ENCODE measurements at places on chromosomes 16 and 17.

DNA sequence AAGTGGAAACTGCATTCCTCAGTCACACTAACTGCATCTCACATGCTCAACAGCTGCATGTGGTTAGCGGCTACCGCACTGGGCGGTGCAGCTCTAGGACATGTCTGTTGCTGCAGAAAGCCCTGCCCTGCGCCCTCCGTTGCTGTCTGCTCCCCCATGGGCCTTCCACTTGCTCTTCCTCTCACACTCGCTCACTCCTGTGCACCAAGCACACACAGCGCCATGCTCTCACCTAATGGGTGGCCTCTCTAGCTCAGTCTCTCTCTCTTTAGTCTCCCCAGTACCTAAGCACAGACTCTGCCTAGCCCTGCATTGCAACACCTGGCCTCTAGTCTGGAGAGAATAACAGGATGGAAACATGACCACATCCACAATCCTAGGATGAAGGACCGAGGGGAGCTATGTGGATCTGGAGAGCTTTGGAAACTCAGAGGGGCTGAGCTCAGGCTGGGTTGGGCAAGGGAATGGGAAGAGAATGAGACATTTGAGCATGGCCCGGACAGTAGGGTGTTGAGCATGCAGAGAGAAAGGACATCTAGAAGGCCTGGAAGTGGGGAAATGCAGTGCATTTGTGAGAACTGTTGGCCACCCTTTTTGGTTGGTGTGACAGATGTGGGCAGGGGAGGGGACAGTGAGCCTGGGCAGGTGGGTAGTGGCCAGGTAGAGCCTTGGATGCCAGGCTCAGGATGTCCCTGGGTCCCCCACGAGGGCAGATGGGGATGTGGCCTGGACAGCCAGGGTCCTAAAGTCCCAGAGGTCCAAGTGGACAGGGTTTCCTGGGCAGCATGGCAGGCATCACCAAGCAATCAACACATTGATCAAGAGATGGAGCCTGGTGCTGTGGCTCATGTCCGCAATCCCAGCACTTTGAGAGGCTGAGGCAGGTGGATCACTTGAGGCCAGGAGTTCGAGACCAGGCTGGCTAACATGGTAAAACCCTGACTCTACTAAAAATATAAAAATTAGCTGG, 16.1 kb downstream of the SGCA start:
- DNase-seq: no peak

DNA sequence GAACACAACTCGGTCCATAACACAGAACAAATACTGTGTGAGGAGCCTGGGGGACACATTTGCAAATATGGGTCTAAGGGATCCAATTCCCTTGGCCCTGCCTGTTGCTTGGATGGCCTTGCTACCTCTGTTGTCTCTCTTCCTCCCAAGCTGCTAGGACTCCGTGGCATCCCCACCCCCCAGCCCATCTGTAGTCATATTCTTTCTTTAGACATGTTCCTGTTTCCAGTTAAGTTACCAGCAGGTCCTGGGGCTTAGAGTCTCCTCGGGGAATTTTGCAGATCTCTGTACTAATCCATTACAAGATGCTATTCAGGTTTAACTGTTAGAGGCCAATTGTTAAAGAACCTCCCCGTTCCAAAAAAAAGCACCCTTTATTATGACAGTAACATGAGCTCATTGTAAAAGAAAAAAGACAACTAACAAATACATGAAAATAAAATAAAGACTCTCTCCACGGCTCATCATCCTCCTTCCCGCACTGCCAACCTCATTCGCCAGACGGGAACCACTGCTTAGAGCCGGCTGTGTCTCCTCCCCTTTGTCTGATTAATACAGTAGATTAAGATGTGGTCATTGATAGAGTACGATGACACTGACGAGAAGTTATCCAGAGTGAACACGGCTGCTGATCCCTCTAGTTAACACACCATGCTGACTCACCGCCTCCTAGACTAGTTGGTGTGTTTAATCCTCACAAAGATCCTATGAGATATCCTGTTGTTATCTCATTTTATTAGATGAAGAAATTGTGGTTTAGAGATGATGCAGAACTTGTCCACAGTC, 22.2 kb downstream of the HS3ST4 start:
- no peak for DNase-seq

DNA sequence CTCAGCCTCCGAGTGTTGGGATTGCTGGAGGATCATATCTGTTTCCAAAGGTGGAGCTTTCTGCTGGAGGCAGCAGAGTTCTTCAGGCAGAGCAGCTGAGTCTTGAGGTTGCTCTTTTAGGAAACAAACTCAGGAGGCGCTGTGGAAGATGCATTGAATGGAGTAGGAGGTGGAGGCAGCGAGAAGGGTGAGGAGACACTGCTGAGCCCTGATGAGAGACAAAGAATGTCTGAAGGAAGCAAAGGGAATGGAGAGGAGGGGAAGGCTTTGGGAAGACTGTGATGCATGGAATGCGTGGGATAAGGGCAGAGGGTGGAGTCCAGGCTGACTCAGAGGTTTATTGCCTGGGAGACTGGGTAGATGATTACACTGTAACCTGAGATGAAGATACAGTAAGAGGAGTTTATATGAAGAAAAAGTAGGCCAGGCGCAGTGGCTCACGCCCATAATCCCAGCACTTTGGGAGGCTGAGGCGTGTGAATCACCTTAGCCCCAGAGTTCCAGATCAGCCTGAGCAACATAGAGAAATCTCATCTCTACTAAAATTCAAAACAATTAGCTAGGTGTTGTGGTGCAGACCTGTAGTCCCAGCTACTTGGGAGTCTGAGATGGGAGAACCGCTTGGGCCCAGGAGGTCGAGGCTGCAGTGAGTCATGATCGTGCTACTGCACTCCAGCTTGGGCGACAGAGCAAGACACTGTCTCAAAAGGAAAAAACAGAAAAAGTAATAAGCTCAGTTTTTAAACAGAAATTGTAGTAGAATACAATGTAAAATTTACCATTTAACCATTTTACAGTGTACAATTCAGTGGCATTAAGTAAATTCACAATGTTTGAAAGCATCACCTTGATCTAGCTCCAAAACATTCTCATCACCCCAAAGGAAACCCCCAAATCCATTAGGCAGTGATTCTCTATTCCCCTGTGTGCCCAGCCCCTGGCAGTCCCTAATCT, 17.8 kb upstream of the TMEM219 start:
- DNase-seq: peak; percentile 37

- no peak for DNase-seq
These were observed 1062.7 kb upstream of the EEF2KMT start for GRCh38 chr16:6160303-6160702.

- no peak for DNase-seq
These were observed 2.8 kb upstream of the PPP1R27 start for GRCh38 chr17:81837641-81838040.

- no peak for DNase-seq
These were observed 825 bp downstream of the SLC4A1 start for GRCh38 chr17:44267165-44267455.

GRCh38 chr16:55568207-55568606, 1.7 kb downstream of the CAPNS2 start:
- DNase-seq: no peak

GRCh38 chr17:8469964-8470363, 34.3 kb downstream of the NDEL1 start:
- peak; percentile 28 for DNase-seq

GRCh38 chr17:13421581-13422130, 180.1 kb downstream of the HS3ST3A1 start:
- DNase-seq: no peak

Data from NCI-H1092 treated with DMSO at 0.1 percent for 48 hours (cell line).